NCI-H510A (cell line): ENCODE measurements at places on chromosomes 12 and 14.

- peak; percentile 86 for DNase-seq
Measured at GRCh38 chr12:124993626-124994436, at the start of gene BRI3BP. Gene BRI3BP, plus strand, starts transcription at chr12:124993645. Its CDS starts 146 bp downstream, at chr12:124993791.

- no peak for DNase-seq
Measured at GRCh38 chr12:48882315-48882687, 16.6 kb upstream of the RND1 start.

DNA sequence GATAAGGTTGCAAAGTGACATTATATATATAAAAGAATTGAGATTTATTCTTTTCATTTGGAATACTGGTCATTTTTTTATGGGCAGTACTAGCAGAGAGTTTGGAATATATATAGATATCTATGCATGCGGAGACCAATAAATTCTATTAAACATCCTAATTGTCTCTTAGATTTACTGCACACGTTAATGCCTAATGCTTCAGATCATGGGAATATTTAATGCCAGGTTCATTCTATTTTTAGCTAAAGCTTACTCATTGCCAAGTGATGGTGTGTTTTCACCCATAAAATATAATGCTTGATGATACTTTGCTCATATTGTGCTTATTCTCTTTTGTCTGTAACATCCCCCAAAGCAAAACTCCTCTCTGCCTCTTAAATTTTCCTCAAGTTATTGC is 264.4 kb downstream of the TMEM117 start:
- DNase-seq, result no peak

GRCh38 chr14:23183479-23183878 is at the start of gene SLC7A8:
Gene SLC7A8, minus strand, starts transcription at chr14:23183660. Its CDS starts 746 bp downstream, at chr14:23182914.
- no peak for DNase-seq

- DNase-seq, result no peak
Measured at GRCh38 chr14:85601246-85601645, 71.3 kb downstream of the FLRT2 start.

- no peak for DNase-seq
Measured at GRCh38 chr14:93723001-93723400, 65.3 kb downstream of the PRIMA1 start.

GRCh38 chr12:53073881-53074280 is 5.3 kb downstream of the SPRYD3 start:
- no peak for DNase-seq

GRCh38 chr12:131844656-131845055 is 16.5 kb downstream of the MMP17 start:
- no peak for DNase-seq

GRCh38 chr14:95095996-95096395 is 61.3 kb downstream of the DICER1 start:
- no peak for DNase-seq

DNA sequence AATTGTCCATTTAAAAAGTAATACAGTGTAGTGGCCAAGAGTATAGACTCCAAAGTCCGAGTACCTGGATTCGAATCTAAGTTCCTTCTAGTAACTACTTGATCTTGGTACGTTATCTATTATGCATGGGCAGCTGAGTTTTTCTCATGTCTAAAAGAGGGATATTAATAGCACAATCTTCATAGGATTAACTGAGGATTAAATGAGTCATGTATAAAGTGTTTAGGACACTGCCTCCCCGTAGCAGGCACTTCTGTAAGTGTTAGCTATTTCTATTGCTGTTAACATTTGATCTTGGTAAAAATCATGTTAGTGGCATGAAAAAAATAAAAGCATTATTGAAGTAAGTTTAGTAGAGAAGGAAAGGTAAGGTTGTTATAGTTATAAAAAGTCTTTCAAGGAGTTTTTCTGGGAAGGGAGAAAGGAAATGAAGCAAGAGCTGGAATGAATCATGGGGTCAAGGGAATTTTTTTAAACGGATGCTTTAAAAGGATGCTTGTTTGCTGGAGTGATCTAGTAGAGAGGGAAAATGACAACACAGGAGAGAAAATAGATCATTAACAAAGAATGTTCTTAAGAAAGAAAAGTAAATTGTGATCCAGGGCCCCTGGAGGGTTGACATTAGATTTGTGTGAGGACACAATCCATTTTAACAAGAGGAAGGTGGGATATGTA is 502.2 kb upstream of the USP15 start:
- no peak for DNase-seq

GRCh38 chr14:100529561-100530031 is 57.6 kb downstream of the BEGAIN start:
- DNase-seq, result no peak

GRCh38 chr12:56260921-56261320 is 2.7 kb upstream of the ANKRD52 start:
- no peak for DNase-seq

DNA sequence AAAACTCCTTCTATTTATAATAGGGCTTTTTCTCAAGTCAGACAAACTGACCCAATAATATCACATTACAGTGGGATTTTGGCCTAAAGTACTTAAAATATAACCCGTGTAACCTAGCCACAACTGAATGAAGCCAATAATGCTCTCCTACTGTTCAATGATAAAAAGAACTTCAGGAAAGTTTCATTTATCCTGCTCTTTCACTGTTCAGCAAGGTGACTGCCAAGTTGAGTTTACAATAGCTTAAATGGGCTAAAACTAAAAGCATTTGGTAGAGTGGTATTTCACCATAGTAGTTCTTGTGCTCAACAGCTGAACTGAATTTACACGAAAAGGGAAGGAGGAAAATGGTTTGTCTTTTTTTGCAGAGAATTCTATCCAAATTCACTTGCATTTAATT is 49.8 kb downstream of the CNTN1 start:
- no peak for DNase-seq

DNA sequence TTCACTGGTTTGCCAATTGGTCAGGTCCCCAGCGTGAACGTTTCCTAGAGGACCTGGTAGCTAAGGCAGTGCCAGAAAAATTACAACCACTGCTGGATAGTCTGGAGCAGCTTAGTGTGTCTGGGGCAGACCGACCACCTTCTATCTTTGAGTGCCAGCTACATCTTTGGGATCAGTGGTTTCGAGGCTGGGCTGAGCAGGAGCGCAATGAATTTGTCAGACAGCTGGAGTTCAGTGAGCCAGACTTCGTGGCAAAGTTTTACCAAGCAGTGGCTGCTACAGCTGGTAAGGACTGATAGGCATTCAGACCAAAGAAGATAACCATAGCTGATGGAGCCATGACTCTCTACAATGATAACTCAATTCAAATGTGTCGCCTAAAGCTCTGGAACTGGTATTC is 2.5 kb downstream of the C14orf119 start:
- DNase-seq, result no peak

DNA sequence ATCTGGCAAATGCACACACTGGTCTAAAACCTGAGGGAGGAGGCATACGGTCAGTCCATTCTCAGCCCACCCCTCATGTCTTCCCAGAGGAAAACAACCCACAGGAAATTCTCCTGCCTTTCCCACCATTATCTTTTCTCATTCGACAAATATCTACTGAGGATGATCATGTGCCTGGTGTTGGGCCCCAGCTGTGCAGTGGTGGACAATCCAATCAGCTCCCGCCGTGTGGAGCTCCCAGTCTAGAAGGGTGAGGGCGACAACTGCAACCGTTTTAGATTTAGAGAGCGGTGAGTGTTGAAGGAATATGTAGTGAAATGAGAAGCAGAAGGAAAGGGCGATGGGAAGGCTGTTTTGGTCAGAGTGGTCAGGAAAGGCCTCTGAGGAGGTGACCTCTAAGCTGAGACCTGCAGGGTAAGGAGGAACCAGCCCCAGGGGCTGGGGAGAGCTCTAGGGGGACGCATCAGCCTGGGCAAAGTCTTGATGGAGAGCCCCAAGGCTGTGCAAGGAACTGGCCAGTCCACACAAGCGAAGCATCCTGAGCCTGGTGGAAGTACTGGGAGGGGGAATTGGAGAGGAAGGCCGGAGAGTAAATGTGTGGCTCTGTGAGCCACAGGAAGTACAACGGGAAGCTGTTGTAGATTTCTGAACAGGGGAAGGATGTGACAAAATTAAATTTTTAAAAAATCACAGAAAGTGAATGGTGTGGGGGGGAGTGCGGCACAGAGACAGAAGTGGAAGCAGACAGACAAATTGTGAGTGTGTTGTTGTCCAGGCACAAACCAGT is 192.8 kb downstream of the NTF3 start:
- DNase-seq, result no peak

- no peak for DNase-seq
Measured at GRCh38 chr14:25001601-25002000, 48.3 kb downstream of the STXBP6 start.

- no peak for DNase-seq
Measured at GRCh38 chr12:132423251-132423819, 66.6 kb upstream of the FBRSL1 start.

DNA sequence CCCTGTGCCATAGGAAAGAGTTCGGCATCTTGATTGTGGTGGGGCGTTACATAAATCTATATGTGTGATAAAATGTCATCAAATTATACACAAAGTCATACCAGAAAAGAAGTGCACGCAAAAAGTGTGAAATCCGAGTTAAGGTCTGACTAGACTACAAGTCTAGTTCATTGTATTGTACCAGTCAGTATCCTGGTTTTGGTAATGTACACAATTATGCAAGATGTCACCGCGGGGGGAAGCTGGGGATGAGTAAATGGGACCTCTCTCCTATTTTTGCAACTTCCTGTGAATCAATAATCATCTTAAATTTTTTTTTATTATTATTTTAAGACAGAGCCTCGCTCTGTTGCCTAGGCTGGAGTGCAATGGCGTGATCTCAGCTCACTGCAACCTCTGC is 43.2 kb upstream of the BCL11B start:
- DNase-seq, result no peak

DNA sequence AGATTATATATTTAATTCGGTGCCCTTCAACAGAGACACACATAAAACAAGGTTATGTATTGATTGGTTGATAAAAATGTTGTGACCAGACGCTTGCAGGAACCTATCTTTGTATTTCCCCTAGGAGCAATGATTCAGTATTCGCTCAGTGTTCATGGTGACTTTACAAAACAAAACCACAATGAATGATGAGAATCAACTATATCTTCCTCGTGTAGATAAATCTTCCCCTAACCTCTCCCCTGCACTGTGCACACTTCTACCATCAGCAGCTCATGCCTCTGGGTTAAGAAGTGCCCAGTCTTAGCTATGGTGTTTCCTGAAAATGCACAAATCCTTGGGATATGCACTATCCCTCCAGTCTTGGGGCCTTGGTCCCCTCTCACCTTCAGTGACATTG is 16.3 kb downstream of the RIN3 start:
- no peak for DNase-seq

DNA sequence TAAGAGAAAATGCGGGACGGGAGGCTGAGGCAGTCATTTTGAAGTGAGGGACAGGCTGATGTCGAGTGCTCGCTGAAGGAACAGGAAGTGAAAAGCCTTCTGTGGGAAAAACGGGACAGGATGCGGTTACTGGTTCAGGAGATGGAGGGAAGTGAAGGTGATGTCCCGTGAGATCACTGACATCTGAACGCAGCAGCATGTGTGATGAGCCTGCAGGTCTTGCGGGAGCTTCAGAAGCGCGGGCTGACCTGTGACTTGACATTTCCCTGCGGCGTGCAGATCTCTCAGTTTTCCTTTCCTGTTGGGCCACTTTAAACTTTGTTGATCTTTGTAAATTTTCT is 77.8 kb downstream of the DDX51 start:
- no peak for DNase-seq

GRCh38 chr14:38496092-38496491 is 240.2 kb upstream of the CLEC14A start:
- no peak for DNase-seq

DNA sequence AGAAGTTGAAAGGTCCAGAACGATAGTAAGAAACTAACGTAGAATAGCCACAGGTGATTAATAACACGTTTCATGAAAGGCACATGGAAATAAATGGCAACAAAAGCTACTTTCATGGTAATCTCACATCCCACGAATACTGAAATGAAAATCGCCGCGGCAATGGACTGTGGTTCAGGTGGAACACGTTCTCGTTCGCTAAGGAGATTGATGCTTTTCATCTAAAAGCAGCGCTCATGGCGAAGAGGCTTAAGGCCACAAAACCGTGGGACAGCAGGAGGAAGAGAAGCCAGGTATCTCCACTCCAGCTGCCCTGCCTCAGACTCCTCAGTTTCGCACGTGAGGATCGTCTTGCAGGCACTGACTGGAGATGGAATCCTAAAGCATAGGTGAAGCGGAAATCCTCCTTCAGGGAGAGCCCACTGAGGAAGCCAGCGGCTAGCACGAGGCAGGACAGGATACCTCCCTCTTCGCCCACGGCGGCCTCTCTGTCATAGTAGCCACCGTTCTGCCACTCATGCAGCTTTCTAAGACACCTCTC is 696 bp upstream of the GPHN start:
- DNase-seq, result no peak

DNA sequence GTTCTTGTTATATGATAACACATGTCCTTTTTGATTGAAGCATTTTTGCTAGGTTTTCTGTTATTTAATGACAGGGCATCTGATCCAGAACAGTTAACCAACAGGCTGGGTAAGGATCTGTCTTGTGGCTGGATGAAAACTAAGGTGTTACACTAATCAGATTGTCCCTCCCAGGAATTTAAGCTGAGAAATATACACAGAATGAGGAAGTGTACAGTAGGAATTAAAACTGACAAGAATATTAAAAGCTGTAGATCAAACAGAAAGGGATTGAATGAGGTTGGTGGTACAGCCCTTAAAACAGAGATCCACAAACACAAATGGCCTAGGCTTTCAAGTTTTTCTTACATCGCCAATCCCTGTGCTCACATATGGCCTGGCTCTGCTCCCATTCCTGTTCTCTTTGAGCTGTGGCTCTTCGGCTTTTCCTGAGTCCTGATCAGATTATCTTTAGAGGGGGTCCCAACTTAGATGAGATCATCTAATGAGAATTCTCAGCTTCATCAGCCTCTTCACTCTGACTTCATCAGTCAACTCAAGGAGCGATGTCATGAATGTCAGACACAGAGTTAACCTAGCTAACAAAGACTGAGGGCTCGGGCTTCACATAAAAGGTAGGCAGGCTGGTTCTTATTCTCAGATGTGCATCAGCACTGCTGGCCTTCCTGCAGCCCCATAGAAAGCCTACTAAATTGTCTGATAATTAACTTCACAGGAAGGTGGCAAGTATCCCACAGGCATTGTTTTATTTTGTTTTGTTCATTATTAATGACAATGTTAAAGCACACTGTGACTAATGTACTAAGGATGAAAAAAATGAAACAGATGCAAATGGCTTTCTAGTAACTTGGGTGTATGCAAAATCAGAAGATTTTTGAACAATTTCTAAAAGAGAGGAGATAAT is 11.4 kb downstream of the PYGL start:
- no peak for DNase-seq
